Activated CD4-positive, alpha-beta T cell treated with anti-CD3 and anti-CD28 coated beads, Interleukin-2, Interleukin-6, amounts not matched to agents 100 ng/mL and 50 ng/mL, durations not matched to agents 16 hours and 8 hours (primary cell): ENCODE measurements at places on chromosomes 11 and 22.

DNA sequence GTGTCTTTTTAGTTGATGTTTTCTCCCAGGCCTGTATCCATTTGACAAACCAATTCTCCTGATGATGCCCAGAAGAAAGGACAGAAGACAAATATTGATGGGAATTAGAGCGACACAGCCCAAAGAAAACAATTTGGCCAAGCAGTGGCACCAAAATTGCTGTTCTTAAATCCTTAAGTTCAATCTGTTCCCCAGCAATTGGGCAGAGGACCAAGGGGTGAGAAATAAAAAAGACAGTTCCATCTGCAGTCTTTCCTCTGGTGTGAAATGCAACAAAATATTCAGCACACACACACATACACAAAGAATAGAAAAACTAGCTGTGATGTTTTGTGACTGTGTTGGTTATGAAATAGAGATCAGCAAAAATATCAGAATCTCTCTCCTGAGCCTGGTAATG, 38.0 kb upstream of the ASPHD2 start:
- DNase-seq = no peak

- no peak for DNase-seq
These were observed 563.1 kb downstream of the METTL15 start for GRCh38 chr11:28671274-28671673.

GRCh38 chr22:45318168-45318557, 8.4 kb downstream of the FAM118A start:
- DNase-seq = peak; percentile 90

DNA sequence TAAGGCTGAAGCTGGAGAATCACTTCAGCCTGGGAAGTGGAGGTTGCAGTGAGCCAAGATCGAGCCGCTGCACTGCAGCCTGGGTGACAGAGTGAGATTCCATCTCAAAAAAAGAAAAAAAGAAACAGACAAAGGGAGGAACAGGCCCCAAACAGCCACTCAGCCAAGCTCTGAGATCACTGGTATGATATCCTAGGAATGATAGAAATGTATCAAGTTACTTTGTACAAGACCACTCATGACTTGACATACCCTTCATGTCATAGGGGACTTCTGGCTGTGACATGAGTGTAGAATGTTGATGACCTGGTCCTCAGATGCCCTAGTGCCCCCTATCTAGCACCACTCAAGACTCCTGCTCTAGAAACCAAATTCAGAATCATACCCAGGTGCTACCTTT, 216.5 kb downstream of the NAV2 start:
- DNase-seq = no peak
